ENCODE measurements at places on chromosomes 5 and 9.

GRCh38 chr5:143279698-143280097, 123.8 kb downstream of the NR3C1 start:
- DNase-seq, result no peak

GRCh38 chr5:52789378-52789777, 1.7 kb downstream of the ITGA1 start:
- no peak for DNase-seq

DNA sequence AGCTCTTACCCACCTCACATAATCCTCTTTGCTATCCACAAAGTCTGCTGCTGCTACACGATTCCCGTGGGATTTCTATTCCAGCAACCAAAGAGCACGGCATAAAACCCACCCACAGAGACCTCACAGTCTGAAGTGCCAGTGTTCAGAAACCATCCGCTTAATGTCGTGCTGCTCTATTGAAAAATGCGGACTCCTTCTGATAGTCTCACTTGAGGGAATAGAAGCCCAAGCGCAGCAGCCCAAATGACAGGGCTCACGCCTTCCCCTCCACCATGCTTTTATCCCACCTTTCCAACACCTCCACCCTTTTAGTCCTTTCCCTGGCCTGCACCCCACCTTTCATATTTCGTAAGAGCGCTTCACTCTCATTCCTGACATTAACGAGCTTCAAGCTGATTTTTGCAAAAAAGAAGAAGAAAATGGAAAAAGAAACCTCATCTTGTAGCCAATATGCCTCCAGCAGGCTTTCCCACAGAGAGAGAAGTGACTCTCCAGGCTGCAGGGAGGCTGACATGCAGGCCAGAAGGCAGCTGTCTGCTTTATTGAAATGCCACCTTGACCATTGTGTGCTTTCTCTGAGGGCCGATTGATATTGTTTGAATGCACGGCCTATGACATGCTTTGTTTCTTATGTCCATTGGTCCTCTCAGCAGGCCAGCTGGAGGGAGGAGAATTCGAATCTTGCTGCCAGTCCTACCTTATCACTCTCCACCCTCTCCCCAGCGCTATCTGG, 70.6 kb upstream of the PCSK1 start:
- no peak for DNase-seq

DNA sequence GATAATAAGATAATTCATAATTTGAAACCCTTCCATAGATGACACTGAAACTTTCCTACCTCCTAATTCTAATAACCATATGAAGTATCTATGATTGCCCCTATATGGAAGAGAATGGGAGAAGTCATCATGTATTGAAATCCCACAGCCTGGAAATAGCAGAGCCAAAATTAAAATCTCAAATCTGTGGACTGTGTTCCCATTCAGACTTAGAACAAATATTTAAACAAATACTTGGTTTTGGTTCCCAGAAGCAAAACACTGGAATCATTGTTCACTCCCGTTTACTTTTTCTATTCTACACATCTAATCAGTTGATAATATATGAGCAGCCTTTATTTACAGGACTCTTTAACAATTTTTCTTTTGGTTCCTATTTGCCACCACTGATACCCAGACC, 92.6 kb upstream of the PTPRD start:
- no peak for DNase-seq

GRCh38 chr5:135249658-135250057, 149.4 kb downstream of the MACROH2A1 start:
- no peak for DNase-seq

GRCh38 chr5:170353011-170353761, 36.0 kb downstream of the KCNMB1 start:
- DNase-seq, result no peak

DNA sequence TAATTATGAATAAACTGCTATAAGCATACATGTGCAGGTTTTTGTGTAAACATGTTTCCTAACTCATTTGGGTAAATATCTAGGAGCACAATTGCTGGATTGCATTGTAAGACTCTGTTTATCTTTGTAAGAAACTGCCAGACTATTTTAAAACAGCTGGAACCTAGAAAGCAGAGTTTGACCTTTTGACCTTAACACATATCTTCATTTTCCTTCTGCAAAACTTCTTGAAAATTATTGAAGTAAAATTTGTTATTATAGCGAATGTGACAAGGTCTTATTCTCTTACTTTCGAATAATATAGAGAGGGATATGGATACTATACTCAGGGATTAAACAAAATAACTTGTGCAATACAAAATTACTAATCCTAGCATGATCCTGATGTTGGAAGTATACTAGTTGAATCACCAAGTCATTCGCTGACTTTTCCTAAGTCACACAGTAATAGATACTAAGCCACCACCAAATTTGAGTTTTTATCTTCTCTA, 3.2 kb upstream of the ANXA1 start:
- DNase-seq, result no peak

DNA sequence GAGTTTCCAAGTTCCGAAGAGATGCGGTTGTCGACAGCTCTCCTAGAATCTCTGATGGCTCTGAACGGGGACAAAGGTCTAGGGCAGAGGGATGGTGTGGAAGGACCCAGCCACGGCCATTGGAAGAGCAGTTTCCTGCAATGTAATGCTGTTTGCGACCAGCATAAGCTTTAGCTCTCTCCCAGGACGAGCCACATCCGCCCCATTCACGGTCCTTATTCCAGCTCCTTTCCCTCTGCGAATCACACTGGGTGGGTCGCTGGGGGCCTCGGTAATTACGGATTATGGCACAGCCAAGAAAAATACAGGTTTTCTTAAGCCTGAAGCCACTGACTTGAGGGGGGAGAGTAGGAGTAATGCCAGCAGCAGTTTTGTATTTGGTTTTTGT, 22.7 kb downstream of the ANXA2R start:
- no peak for DNase-seq

DNA sequence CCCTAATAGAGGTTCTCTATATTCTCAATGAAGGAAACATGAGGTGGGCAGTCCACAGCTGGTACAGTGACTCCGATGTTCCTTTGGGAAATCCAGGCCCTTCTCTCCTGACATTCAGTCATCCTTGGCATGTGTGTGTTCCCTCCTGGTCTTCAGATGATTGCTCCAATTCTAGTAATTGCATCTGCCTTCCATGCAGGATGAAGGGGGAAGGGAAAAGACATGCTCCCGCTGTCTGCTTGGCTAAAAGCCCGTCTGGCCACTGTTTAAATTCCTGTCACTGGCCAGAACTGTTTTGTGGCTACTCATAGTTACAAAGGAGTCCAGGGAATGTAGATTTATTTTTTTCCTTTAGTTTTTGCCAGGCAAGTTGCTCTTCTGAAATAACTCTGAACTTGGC, 65.0 kb downstream of the MAST4 start:
- DNase-seq, result no peak

- no peak for DNase-seq
Observed at GRCh38 chr5:163993126-163993525, 487.7 kb downstream of the MAT2B start.

- DNase-seq, result no peak
Observed at GRCh38 chr9:98256756-98257155, 1.3 kb upstream of the TBC1D2 start.

DNA sequence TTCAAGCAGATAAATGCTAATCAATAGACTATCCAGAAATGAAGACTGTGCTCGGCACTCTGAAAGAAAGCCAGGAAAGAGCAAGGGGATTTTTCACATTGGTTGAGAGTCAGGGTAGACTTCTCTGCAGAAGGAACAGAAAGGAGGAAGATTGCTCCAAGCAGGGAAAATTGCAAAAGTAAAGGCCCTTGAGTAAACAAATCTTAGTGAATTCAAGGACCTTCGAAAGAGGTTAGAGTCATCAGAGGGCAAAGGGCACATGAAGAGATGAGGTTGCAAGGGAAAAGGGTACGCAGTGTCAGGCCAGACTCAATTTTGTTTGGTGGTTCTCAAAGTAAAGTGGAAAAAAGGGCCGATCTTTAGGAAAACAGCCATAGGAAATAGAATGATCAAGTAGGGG, 157.6 kb upstream of the RAI14 start:
- no peak for DNase-seq

- no peak for DNase-seq
Observed at GRCh38 chr5:139266236-139266635, 27.3 kb upstream of the MATR3 start.

- no peak for DNase-seq
Observed at GRCh38 chr5:107531308-107531707, 139.4 kb downstream of the EFNA5 start.

DNA sequence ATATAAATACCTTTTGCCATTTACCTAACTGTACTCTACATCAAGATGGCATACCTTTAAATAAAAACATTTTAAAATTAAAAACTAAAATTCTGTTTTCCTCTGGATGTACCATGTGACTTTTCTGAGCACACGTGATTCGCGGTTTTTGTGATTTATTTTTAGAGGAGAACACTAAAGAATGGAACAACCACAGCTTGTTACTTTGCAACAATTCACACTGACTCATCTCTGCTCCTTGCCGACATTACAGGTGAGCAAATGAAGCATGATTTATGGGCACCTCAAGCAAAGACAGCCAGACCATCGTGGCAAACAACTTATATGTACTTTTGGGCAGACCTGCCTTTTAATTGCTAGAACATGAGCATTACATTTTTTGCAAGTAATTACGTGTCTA, 61.3 kb downstream of the GDA start:
- DNase-seq, result no peak

GRCh38 chr5:94863951-94864350, 245.5 kb downstream of the SLF1 start:
- no peak for DNase-seq

- DNase-seq, result no peak
Observed at GRCh38 chr5:40402007-40402364, 277.7 kb upstream of the PTGER4 start.

DNA sequence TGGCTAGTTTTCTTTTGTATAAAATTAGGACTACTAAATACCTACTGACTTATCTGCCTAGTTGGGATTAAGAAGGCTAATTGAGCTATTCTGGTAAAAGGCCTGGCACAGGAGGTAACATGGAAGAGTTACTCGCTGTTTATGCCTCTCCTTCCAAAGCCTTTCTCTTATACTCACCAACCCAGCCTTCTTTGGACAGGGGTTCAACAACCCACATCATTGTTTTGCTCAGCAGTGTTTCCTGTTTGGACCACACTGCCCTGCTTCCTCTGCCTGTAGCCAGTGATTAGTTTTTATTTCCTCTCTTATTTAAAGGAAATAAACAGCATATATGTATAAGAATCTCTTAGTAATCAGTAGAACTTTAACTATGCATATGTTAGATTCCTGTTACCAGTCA, 85.1 kb upstream of the TLX3 start:
- DNase-seq, result no peak

- DNase-seq, result no peak
Observed at GRCh38 chr5:144328980-144329379, 158.3 kb downstream of the KCTD16 start.

DNA sequence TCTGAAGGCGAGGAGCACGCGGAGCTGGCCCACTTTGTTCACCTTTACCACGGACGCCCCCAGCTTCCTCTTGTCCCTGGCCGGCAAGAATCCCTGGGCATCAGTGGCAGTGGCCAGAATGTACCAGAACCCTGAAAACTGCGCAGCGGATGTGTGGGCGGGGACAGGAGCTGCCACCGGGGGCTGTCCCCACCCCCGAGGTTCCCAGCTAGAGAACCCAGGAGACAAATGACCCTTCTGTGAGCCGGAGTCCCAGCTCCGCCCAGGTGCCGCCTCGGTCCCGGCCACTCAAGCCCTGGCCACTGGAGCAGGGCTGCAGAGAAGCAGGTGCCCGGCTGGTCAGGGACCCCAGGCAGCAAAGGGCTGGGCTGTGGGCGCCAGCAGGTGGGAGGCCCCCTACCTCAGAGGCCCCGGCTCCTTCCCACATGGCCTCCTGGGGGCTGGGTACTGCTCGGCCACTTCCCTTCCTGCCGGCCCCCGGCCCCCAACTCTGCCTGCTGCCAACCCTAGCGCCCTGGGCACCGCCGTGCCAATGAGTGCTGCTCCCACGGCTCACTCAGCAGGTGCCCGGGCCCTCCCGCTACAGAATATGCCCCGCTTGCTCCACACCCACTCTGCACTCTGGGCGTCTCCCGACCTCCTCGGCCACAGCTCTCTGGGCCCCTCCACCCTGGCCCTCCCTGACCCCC, 713 bp downstream of the LCN10 start:
- DNase-seq, result no peak

DNA sequence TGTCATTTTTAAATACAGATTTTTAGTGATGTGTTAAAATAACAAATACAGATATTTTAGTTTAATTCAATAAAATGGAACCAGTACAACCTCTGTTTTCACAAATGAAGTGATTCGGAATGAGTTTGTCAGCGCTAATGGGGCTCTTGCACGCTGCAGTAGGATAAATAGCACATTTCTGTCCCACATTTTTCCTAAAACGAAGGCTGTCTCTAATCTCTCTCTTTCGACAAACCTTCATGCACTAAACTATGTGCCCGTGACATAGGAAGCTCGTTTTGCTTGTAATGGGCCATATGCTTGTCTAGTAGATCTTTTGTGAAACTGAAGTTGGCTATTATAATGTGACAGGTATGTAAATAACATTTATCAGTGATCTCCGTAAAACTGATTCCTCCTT, 100.5 kb downstream of the INIP start:
- DNase-seq, result no peak

DNA sequence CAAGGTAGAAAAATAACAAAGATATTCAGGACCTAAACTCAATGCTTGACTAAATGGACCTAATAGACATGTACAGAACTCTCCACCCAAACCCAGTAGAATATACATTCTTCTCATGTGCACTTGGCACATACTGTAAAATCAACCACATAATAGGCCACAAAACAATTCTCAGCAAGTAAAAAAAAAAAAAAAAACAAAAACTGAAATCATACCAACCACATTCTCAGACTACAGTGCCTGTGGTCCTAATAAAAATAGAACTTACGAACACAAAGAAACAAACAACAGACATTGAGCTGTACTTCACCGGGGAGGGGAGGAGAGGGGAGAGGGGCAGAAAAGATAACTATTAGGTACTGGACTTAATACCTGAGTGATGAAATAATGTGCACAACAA, 114.1 kb upstream of the CD180 start:
- no peak for DNase-seq

- DNase-seq, result no peak
Observed at GRCh38 chr5:126857472-126858410, 80.8 kb downstream of the LMNB1 start.

DNA sequence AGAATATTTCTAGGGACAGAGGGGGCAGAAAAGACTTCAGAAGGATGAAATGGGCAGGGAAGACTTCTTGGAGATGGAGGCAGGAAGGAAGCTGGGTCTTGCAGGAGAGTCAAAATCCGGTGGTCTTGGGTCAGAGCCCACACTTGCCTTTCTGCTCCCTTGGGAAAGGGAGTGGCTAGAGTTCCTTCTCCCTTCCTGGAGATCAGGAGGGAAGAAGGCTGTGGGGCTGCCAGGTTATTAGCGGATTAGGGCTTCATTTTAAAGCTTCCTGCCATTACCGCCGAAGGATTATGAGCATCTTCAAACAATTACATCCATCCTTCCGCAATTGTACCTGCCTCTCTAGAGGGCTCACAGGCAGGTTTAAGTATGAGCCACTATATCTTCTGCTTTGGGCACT, 19.2 kb upstream of the SYNPO start:
- DNase-seq, result no peak

GRCh38 chr5:61619777-61620518, 287.9 kb downstream of the ZSWIM6 start:
- DNase-seq, result no peak

GRCh38 chr5:71891856-71892255, 172.8 kb downstream of the CARTPT start:
- no peak for DNase-seq

- DNase-seq, result no peak
Observed at GRCh38 chr9:97307500-97308163, at the start of gene CCDC180. Gene CCDC180 (plus strand): TSS chr9:97307659. CDS start chr9:97308064, 405 bp downstream.

- DNase-seq, result no peak
Observed at GRCh38 chr5:102826629-102827028, 71.5 kb downstream of the PAM start.

- DNase-seq, result no peak
Observed at GRCh38 chr5:95304711-95305110, 19.8 kb upstream of the MCTP1 start.
